ENCODE measurements at places on chromosomes 2 and 18.

- no peak for DNase-seq
These were observed 48.9 kb upstream of the ALPP start for GRCh38 chr2:232329716-232330067.

- DNase-seq, result no peak
These were observed 11.9 kb upstream of the AGFG1 start for GRCh38 chr2:227460070-227460485.

DNA sequence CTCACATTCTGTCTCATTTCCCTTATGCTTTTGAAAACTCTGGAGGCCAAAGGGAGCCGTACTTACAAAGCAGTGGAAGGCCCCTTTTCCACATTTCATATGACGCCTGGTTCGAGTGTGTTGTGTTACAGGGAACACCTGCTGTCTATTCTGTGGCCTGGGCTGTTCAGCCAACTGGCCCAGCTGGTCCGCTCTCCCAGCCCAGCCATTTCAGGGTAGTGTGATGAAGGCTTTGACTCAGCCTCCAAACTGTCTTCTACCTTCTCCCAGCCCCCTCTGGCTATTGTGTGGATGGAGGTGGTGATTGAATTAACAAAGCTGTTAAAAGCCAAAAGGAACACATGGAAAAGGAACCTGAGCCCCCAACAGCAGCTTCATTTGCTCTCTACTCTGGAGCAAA is 233.8 kb downstream of the ICOS start:
- DNase-seq, result no peak

GRCh38 chr2:136505462-136505861 is 259.9 kb upstream of the THSD7B start:
- no peak for DNase-seq

DNA sequence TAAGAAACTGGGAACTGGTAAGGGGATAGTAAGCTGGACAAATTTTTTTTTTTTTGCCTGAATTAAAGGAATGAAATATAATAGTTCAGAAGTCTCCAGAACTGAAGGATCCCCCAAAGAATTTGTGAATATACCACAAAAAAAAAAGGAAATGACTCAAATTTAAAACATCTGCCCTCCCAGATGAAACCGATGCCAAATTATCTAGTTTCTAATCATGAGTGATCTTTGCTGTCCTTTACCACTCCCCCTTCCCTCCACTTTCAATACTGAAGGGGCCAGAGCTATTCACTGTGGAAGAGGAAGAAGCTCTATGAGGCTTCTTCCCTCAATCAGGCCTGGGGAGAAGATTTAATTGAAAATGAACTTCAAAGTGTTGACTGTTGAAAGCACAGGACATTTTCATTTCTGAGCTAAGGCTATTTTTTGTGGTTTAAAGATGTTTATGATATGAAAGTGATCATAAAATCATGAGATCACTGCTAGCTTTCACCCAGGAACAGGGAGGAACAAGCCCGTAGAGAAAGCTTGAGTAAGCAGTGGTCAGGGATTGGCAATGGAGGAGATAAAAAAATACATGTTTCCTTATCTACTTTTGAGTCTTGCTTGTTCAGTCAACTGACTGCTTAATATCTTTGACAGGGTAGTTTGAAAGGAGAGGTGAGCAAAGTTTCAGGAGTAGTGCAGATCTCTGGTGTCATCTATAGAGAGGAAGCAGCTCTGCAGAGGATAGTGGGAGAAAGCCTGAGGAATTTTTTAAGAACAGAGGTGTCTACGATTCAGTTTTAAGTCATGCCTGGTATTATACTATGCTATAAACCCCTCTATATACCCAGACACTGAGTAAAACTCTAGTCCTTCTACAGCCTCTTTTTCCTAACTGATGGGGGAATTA is 409.5 kb upstream of the FIGN start:
- DNase-seq, result no peak

- no peak for DNase-seq
These were observed 558.4 kb downstream of the SLC4A3 start for GRCh38 chr2:220185766-220186305.

DNA sequence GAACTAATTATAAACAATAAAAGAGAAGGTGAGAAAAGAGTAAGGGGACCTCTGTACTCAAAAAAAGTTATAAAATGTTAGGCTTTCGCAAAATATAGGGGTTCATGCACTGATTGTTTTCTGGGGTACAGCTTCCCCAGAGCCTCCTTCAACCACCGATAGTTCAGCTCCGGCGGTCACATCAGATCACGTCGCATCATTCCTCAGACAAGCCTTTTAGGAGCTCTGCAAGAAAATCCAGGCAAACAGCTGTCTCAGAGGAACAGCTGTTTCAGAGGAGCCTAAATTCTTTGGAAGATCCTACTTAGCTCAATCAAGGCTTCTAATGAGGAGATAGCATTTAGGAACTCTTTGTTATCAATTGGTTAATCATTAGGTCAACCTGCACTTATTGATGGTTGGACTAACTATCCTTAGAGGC is 78.7 kb downstream of the MYCN start:
- no peak for DNase-seq

- no peak for DNase-seq
These were observed 37.1 kb downstream of the TEX51 start for GRCh38 chr2:126935774-126936173.

- no peak for DNase-seq
These were observed 1.4 kb downstream of the GKN1 start for GRCh38 chr2:68975844-68976243.

GRCh38 chr2:240426845-240427721 is 8.4 kb upstream of the GPC1 start:
- DNase-seq, result no peak

- DNase-seq, result no peak
These were observed 42.3 kb upstream of the PTPRM start for GRCh38 chr18:7524786-7525185.

DNA sequence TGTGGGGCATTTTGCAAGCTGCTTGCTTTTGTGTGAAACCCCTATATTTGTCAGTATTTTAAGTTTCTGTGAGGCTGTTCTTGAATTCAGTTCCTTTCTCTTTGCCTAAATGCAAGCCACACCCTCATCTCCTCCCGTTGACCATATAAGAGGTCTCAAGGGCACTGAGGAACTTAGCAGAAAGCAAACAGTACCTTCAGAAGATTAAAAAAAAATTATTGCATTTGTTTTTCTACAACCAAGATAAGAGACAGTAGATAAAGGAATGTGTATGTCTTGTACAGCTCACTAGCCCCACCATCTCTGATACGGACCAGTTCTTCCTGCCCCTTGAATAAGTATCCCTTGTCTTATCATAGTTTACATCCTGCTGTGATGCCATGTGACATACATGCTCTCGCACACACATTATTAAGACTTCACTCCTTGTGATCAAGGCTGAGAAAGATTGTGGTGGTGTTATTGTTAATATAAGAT is 64.2 kb downstream of the NPAS2 start:
- no peak for DNase-seq

GRCh38 chr2:207970147-207970825 is 55.0 kb downstream of the PLEKHM3 start:
- no peak for DNase-seq

DNA sequence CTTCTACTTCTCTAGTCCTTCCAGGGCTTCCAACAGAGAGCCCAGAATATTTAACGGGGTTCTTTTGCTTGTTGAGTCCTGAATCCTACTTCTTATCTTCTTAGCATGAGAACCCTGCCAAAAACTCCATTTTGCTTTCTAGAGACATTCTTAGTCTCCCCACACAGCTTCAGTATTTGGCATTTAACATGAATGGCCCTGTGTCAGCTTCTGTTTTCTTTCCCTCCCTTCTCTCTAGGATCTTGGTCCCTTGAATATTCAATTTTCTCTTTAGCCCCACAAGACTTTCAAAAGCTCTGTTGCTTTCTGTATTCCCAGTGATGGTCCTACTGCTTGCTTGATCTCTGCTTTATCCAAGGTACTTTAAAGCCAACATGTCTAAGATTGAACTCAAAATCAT is 89.5 kb downstream of the WDR7 start:
- DNase-seq, result no peak

DNA sequence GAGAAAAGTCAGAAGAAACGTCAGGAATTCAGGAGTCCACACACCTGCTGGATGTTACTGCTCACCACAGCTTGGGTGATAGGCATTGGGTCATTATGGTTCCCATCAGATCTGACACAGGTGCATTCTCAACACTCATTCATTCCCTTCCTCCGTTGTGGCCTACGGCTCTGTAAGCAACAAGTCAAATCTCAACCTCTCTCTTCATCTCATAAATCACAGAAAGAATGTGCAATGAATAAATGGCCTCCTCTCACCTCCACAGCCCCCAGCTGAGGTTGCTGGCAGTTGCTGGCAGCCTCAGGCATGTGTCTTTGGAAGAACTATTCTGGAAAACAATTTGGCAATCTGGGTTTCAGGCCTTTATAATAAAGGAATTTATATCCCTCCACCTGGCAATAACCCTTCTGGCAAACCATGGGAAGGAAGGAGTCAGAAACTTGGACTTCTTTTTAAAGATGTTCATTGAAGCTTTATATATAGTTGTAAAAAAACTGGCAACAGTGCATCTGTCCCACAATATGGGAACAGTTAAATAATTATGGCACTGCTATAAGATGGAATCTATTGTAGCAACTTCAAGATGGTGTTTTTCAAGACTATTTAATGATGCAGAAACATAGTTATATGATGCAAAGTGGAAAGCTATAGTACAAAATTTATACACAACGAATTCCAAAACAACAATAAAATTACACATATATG is 175.4 kb downstream of the ANAPC1 start:
- DNase-seq, result no peak

DNA sequence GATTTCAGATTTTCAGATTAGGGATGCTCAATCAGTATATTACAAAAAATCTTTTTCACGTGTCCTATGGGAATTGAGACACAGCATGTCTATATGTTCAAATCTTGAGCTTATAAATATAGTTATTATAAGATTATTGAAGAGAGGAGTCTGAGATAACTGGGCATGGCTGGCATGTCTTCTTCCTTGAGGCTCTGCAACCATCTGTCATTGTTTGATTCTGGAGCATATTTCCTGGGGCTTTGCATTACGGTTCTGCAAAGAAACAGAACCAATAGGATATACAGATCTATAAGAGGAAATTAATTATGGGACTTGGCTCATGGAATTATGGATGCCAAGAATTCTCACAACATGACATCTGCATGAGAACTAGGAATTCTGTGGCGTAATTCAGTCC is 386.1 kb downstream of the SOCS6 start:
- DNase-seq, result no peak

DNA sequence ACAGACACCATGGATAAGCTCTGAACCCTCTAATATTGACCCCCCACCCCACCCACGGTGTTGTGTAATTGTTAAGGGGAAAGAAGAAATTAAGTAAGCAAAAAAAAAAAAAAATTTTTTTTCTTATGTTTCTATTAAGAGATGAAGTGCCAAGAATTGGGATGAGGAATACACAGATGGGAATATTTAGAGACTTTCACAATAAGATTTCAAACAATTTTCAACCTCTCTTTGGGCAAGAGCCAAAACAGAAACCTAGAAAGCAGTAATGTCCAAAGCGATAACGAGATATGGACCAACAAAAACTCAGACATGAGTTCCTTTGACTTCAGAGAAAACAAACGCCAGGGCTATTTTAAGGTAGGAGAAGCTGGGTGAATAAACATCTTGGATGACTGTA is 14.4 kb downstream of the PIEZO2 start:
- no peak for DNase-seq

DNA sequence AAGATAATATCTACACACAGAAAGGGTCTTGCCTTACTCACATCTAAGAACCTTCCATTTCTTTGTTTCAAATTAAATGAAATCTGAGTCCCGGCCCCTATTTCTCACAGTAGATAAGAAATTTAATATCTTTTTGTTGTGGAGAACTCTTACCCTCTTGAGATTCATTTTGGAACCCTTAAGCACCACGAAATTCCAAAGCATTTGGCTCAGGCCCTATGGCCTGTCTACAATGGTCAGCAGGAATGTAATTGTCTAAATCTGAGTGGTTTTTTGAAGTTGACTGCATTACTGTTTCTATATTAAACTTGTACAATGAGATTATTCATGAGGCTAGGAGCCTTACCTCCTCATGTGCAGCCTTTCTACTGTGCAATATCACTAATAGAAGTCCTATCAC is 723.3 kb downstream of the TSN start:
- no peak for DNase-seq

DNA sequence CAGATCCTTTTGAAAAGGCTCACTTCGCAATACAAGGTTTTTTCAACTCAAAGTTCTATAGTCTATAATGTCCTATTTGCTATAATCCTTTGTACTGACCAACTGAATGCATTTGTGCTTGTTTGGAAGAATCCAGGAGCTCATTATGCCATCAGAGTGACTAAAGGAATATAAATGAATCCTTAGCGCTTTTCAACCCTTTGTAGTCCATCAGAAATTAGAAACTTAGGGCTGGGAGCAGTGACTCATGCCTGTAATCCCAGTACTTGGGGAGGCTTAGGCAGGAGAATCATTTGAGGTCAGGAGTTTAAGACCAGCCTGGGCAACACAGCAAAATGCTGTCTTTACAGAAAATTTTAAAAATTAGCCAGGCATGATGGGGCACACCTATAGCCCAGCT is 330.2 kb upstream of the CHAC2 start:
- no peak for DNase-seq

DNA sequence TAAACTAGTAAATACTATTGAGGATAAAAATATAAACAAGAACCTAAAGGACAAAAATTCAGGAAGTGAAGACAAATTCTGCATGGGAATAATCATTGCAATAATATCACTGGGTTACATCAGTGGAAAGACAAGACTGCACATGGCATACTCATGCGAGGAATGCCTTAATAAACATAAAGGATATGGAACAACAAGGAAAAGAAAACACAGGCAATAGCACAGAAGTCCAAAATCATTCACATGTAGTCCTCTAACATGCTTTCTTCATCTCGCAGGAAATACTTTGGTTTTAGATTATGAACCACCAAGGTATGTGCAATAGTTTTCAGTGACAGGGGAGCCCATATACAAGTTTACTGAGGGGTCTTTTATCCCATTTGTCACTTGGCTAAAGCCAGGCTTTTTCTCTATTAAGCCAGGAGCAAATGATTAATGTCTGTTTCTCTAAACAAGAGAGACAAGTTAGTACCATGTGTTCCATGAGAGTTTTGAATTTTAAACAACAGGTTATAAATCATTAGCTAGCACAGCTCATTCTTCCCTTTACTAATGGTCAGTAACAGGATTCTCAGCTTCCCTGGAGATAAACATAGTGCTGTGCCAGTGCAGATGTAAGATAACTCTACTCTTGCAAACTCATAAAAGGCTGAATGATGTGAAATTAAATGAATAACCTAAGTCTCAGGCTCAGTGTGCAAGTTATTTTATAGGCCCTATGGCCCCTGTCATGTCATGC is 353.6 kb upstream of the FSIP2 start:
- no peak for DNase-seq

DNA sequence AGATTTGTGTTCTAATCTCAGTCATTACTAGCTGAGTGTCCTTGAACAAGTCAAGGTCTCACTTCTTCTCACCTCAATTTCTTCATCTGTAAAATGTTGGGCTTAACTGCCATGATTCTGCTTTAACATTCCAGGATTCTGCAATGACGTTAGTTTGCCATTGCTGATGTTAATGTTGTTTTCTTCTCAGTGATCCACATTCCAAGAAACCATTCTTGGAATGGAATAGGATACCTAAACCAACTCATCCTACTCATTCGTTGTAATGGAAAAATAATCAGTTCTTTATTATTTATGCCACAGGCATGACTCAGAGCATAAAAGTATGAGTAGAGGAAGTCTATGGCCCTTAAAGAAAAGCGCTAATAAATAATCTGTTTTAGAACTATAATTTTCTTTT is 140.2 kb upstream of the ETAA1 start:
- no peak for DNase-seq

Measured in thoracic aorta (tissue), 2 donors.